ENCODE measurements at places on chromosomes 3 and 15.
A peak's percentile ranks its signal among the peaks of the same experiment; 100 is the strongest.

GRCh38 chr3:102441832-102442231, 7.0 kb downstream of the ZPLD1 start:
- no peak for DNase-seq

- DNase-seq, result no peak
These were observed 95.6 kb downstream of the ULK4 start for GRCh38 chr3:41866298-41866697.

DNA sequence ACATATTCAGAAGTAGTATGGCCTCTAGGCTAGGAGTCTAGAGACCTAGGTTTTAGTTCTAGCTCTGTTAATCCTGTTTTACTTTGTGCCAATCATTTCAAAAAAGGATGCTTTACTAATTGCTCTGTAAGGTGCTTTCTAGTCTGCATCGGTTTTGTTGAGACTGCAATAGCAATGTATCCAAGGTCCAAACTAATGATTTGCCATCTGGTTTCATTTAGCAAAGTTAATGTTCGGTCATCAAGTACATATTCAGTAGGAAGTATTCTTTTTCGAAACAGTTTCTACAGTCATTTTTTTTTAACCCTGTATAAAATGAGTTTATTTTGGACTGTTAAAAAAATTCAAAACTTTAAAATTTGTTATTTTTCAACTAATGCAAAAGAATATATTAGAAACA, 2.0 kb upstream of the GALK2 start:
- no peak for DNase-seq

DNA sequence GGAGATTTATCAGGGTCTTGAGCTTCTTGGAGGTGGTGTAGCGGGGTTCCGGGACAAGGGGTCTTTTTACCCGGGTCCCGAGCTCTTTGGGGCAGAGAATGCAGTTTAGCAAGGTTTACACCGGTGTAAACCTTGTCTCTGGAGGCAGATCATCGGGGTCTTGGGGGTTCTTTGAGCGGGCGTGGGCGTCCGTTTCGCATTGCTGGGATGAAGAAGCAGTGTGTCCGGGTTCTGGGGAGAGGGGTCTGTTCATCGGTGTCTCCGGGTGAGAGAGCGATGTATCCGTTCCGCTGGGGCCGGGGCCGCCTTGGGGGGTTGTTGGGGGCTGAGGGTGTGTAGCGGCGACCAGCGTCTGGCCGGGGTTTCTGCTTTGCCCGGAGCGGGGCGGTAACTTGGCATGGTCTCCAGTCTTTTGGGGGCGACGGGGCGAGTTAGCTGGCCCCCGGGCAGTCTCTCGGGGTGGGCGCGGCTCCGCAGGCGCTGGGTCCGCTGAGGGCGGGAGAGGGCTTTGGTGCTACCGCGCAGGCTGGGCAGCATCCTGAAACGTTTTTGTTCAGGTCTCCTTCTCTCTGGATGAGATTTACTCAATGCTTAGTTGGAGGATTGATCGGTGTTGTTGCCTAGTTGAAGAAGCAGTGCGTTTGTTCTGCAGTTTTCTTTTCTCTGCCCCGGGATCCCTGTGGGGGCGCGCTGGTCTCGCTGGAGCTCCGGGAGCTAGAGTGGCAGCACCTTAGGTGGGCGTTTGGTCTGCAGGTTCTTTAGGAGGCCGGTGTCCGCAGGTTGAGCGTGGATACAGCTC, 843 bp downstream of the GLCE start:
- DNase-seq, result peak; percentile 82

DNA sequence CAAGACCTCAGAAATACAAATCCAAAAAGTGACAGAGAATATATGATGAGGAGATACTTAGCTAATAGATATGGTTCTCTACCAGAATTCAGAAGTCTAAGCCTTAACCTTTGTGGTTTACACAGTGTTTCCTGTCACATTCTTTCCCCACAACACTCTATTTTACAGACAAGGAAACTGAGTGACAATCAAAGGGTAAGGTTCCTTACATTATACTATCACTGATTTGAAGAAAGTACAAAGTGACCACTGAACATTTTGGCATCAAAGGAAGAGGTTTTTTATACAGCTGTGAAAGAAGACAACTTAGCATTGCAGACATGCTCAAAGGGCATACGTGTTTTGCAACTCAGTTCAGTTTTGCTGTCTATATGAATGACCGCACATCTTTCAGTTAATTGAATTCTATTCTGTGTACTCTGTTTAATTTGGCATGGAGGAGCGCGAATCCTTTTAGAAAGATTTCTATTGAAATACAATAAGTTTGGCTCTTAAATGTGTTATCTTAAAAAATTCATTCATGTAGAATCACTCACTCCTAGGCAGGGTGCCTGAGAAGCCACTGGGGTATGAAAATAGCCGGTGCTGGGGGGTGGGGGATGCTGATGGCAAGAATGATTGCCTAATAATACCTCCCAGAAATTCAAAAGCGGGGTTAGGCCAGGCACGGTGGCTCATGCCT, 66.5 kb upstream of the SKOR1 start:
- DNase-seq, result no peak

GRCh38 chr15:60531801-60532200, 52.9 kb upstream of the ICE2 start:
- DNase-seq, result no peak

DNA sequence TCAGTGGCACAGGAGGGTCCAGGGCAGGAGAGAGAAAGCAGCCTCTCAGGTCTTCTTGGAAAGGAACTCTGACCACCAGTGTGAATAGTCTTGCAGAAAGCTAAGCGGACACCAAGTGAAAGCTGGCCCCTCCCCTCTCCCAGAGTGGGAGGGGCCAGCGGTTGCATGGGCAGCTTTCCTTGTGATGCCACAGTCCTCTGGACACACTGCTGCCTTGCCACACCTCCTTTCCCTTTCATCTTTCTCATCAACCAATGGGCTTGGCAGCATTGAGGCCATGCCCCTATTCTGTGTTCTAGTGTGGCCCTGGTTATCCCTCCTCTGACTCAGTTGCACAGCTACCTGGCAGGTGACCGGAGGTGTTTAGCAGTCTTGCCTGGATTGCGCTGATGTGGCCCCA, 49.7 kb upstream of the GOLGA6B start:
- DNase-seq, result no peak

- DNase-seq, result no peak
These were observed 51.5 kb upstream of the COL6A6 start for GRCh38 chr3:130465521-130465920.

DNA sequence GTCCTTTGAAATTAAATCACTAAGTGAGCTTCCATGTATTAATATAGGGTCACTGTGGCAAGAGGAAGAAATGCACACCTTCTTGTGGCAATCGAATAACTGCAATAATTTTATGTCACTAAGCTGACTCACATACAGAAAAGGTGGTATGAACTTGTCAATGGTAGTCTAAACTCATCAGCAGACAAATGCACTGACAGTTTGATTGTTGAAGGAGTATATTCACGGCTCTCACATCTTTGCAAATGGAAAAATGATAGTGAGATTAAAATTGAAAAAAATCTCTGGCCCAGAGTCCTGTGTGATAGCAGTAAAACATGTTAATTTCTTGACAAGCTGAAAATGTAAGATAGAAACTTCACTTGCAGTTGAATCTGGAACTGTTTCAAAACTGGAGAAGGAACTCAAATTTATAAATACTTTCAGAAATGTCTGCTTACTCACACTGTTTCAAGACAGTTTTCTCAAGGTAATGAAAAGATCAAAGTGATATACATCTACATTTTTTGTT, 215.8 kb upstream of the CADM2 start:
- DNase-seq, result no peak

DNA sequence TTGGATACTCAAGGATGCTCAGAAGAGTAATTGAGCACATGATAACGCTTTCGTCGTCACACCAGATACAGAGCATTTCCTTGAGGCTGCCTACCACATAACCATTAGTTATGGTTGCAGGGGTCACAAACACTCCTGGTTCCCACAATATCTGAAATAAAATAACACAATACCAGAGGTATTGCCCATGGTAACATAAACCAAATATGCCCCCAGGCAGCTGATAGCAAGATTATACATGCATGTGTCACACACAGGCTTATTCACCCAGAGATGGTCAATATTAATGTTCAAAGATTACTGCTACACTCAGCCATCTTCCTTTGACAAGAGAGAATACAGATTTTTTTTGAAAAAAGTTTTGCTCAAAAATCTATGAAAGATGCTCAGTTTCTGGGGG, 7.3 kb downstream of the RPL39L start:
- no peak for DNase-seq
